Activated CD8-positive, alpha-beta memory T cell treated with anti-CD3 and anti-CD28 coated beads for 1 hour (primary cell): ENCODE measurements at places on chromosomes 2 and 18.

- DNase-seq: no peak
These were observed 184.7 kb downstream of the MYCN start for GRCh38 chr2:16124881-16125613.

- no peak for DNase-seq
These were observed 3.9 kb downstream of the ASTL start for GRCh38 chr2:96134421-96134820.

DNA sequence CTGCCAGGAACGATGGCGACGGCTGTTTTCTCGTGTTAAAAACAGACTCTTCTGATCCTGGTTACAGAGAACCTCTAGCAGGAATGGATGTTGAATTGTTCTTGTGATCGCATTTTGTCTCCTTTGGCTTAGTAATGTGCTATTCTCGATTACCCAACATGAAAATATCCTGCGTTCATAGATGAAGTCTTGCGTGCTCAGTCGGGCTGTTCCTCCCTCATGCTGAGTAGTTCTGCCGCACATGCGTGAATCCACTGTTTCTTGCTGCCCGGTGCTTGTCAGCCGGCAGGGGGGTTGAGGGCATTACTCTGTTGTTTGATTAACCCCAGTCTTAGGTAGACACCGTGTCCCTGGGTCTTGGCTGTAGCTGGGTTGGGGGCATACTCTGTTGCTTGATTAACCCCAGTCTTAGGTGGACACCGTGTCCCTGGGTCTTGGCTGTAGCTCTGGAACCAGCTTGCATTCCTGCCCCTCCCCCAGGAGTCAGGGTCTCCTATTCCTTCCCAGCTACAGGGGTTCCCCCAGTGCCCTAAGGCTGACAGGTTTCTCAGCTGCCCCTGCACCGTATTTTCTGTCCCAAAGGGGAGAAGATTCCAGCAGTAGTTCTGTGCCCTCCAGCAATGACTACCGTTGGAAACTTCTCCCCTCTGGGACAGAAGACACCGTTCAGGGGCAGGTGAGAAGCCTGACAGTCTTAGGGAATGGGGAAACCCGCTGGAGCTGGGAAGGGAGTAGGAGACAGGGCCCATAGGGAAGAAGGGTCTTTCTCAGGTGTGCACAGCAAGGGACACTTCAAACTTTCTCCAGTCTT is 22.1 kb upstream of the ASB1 start:
- no peak for DNase-seq

DNA sequence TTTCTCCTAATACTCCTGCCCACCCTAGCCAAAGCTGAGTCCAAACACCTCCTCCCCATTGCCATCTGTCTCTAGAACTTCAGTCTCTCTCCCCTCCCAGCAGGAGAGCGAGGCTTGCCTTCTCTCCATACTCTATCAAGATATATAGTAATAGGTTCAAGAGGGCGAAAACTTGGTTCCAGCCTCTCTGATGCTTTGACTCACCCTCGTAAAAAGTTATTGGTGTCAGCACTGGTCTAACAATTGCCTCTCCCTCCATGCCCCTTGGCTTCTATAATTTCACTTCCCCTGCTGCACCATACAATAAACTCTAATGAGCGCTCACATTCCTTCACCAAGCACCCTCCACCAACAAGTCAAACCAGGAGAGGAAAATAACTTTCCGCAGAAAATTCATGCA is 797.3 kb downstream of the BCL11A start:
- DNase-seq: no peak

GRCh38 chr18:741931-742512 is 29.6 kb upstream of the ENOSF1 start:
- no peak for DNase-seq

DNA sequence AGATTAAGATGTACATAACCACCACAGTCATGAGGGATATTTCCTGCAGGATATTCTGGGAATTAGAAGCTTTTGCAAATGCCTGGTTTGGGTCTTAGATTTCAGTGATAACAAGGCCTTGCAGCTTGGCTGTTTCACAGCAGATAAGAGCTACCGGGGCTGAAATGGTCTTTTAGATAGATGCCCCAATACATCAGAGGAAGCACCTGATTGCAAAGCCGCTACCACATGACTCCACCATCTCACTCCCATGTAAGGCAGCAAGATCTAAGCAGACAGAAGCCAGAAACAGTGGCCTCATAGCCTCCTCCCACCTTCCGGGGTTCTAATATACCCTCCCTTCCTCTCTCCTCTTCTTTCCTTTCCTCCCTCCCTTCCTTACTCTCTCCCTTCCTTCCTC is 31.1 kb upstream of the EPG5 start:
- no peak for DNase-seq

GRCh38 chr2:147438882-147439281 is 405.9 kb upstream of the ACVR2A start:
- no peak for DNase-seq

DNA sequence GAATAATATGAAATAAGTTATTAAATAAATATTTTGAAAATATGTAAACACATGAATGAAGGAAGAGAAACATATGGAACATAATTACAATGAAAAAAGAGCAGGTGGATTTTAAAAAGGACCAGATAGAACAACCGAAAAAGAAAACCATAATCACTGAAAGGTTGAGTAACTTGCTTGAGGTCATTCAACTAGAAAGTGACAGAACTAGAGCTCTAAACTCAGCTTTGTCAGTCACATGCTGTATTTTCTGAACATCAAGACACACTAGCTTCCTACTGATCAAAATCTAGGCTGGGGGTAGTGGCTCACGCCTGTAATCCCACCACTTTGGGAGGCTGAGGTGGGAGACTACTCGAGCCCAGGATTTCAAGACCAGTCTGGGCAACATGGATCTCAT is 30.0 kb upstream of the ITGAV start:
- no peak for DNase-seq

GRCh38 chr2:219965287-219966194 is 338.1 kb downstream of the SLC4A3 start:
- no peak for DNase-seq

DNA sequence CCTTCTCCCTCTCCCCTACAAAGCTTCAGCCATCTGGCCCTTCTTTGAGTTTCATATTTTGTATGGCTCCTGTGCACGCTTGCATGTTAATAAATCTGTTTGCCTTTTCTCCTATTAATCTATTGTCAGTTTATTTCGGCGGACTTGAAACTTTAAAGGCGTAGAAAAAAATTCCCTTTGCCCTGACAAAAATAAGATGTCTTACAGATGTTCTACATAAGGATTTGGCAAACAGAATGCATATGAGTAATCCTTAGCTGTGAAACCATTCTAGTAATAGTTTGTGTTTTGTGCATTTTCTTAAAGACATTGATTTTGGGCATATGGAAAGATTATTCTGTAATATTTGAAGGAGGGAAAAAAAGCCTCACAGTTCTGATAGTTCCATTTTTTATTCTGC is 15.0 kb upstream of the BMPR2 start:
- DNase-seq: no peak

DNA sequence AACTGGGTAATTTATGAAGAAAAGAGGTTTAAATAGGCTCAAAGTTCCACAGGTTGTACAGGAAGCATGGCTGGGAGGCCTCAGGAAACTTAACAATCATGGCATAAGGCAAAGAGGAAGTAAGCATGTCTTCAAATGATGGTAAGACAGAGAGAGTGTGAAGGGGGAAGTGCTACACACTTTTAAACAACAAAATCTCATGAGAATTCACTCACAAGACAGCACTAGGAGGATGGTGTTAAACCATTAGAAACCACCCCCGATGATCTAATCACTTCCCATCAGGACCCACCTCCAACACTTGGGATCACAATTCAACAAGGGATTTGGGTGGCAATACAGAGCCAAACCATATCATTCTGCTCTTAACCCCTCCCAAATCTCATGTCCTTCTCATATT is 34.9 kb downstream of the CFAP210 start:
- no peak for DNase-seq

DNA sequence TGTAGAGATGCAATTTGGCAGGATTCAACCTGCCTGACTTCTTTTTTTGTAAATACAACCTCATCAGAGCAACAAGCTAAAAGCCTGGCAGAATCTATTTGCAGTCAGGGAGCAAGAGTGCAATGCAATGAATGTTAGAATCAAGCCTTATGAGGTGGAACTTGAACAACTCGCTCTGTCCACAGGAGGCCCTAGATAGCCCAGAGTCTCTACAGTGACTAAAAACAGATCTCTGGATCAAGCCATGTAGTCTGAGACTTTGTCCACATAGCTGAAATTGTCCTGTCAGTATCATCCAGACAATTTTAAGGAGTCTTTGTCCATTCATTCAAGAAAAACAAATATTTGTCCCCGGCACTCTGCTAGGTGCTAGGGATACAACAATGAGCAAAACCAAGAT is 32.0 kb upstream of the CDK5R2 start:
- no peak for DNase-seq

DNA sequence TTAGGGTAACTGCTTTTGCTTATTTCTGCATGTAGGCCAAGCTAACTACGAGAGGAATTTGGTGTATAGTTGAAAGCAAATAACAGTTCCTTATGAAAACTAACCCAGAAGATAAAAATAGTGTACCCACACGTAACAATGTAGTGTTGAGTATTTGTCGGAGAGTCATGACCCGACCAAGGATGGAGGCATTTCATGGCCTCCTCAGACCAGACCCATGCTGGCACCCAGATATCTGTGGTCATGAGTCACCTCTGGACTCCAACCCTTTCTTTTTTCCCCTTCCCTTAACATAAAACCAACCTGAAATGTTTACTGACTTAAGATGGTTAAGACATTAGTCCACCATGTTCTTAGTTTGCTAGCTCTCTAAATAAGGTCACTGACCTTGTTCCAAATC is 318.7 kb downstream of the NOL4 start:
- DNase-seq: no peak

- no peak for DNase-seq
These were observed 221.9 kb downstream of the ZNF407 start for GRCh38 chr18:74819433-74820059.

DNA sequence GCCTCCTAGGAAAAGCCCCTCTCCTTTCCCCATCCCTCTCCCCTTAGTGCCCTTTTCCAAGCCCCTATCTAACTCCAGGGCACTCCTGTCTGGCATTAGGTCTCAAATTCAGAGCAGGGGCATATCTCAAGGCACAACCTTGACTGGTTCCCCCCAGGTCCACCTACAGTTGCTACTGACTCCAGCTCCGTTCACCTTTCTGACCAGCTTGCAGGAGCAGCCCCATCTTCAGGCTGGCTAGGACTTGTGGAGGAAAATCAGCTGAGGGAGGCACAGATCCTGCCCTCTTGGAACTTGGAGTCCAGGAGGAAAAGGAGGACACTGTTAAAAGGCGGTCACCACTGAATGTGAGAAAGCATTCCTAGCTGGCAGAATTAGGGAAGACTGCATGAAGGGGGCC is 152.4 kb downstream of the ZFP36L2 start:
- no peak for DNase-seq

DNA sequence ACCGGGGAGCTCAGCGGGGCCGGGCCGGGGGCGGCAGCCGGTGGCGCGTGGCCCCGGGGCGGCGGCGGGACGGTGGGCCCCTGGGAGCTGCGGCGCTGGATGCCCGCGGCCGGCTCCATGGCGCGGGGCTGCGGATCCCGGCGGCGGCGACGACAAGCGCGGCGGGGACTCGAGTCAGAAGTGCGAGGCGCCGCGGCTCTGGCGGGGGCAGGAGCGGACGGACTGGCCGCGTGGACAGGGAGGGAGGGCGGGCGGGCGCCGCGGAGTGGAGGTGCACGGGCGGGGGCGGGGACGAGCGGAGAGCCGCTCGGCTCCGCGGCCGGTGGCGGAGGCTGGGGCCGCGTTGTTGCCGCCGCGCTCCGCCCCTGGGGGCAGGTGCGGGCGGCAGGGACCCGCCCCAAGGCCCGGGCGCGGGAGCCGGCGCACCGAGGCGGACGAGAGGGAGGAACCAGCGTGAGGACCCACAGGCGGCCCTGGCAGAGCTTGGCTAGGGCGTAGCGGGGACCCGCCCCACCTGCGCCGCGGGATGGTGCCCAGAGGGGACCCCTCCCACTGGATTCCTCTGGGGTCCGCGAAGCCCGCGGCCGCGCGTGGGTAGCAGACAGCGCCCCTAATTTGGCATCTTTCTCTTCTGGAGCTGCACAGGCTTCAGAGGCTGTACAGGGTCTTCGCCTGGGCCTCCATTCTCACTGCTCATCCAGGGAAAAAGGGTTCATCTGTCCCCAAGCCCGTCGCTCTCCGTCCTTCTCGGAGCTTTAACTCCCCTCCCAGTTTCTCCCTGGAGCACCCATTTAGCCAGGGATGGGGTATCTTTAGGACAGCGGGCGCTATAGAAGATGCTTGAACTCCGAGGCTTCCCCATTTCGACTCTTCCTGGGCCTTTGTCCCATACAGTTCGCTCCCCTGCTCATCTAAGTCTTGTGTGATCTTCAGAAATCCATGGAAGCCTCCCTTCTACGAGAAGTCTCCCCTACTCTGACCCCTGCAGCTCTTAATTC is at the start of gene TMEM163:
Gene TMEM163 (minus strand): TSS at position 184 of the 998 bp plus-strand sequence.
- DNase-seq: no peak

DNA sequence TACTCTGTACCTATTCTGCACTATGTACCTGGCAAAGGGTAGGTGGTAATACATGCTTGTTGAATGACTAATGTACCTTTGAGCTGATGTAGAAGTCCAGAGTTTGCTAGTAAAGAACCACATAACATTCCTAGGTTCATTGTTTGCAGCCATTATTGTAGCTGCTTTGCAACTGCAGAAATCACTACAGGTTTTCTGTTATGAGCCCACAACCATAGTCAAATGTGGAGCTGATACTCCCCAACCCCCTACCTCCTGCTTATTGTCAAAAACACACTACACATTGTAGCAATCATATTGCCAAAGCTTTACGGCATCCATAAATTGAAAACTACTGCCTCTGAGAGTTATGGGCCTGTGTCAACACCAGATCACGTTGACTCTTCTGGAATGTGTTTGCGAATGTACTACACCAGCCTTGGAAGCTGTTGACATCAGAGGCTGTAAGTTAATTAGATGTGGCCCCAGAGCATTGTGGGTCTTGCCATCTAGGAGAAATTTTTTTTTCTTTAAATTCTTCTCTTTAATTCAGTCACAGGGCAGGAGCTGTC is 187.0 kb downstream of the AGPS start:
- no peak for DNase-seq

DNA sequence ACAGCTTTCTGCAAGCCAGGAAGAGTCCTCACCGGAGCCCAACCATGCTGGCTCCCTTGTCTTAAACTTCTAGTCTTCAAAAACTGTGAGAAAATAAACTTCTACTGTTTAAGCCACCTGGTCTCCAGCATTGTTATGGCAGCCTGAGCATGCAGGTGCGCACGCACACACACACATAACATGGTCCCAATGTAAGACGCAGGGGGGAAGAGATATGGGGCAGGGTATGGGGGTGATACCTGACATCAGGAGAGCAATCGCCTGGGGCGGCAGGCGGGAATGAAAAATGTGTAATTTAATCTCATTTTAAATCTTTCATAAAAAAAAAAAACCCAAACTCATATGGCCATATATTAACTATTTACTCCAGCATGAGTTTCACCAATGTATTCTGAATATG is 18.0 kb downstream of the HJURP start:
- no peak for DNase-seq

GRCh38 chr2:12064153-12064552 is 317.7 kb downstream of the LPIN1 start:
- no peak for DNase-seq

GRCh38 chr2:194802589-194802988 is 854.4 kb upstream of the SLC39A10 start:
- DNase-seq: no peak
